ENCODE measurements at places on chromosomes 13 and 19.

DNA sequence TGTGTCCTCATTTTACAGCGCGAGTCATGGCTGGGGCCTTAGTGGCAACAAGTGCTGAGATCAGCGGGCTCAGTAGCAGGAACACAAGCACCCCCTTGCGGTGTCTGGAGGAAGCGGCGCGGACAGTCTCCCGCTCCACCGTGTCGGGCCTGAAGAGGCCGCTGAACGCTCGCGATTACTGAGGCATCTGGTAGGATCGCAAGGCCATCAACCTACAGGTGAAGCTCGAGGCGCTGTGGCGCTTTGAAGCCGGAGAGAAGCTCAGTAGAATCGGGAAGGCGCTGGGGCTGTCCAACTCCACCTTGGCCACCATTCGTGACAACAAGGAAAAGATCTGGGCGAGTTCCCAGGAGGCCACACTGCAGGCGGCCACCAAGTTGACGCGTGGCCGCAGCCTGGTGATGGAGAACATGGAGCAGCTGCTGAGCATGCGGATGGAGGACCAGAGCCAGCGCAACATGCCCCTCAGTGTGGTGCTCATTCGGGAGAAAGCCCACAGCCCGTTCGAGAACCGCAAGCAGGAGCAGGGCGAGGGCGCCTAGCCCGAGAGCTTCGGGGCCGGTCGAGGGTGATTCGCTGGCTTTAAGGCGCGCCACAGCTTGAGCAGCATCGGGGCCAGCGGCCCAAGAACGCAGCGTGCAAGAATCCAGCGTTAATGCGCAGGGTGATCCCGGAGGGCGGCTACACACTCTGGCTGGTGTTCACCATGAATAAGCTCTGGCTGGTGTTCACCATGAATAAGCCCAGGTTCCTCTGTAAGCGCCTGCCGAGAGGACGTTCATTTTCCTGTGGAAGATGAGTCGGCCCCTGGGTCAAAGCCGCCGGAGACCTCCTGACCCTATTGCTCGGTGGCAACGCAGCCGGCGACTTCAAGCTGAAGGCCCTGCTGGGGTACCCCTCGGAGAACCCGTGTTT, 8.3 kb upstream of the MZF1 start:
- peak; percentile 85 for DNase-seq

- DNase-seq = no peak
Measured at GRCh38 chr19:16289594-16289993, 35.0 kb upstream of the KLF2 start.

DNA sequence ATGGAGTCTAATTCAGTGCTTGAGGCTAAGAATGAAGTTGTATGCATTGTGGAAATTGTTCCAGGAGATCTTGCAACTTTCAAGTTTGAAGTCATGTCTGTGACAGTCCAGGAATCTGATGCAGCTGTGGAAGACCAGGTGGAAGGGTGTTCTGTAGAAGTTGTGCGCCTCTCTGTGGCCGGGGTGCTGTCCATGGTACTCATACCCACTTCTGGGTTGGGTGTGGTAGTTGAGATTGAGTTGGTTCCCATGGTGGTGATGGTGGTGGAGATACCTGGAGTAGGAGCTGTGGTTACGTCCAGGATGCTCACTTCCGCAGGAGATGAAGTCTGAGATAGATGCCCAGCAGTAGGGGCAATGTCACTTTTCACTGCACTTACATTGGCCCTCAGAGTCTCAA, 44.3 kb downstream of the MUC16 start:
- DNase-seq = no peak

DNA sequence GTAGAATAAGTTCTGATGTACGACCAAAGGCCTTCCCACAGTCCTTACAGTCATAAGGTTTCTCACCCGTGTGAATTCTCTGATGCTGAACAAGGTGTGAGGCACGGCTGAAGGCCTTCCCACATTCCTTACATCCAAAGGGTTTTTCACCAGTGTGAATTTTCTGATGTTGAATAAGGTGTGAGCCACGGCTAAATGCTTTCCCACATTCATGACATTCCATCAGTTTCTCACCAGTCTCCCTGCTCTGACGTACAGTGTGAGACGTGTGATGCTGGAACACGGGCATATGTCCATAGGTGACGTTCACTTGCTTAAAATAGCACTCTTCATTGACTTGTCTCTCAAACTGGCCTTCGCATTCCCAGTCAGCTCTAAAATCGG, 31.0 kb upstream of the COX7A1 start:
- no peak for DNase-seq

GRCh38 chr19:531009-531752, 379 bp upstream of the CDC34 start:
- peak; percentile 99 for DNase-seq

DNA sequence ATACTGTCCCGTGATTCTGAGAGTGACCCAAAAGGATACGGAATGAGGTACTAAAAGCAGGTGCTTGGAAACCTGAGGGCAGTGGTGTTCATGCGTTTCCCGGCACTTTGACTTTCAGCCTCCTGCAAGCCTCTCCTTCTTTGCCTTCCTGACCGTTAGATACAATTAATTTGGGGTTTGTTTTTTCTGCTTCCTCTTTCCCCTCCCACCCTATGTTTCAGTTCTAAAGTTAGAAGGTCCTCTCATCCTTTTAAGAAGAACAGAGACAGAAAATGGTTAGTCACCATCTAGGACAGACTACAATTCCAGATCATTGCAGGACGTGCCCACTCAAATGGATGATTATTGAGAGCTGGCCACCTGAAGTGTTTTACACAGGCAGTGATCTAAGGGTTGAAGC, 1.8 kb upstream of the LILRB4 start:
- DNase-seq = no peak

GRCh38 chr13:93305886-93306285, 79.3 kb downstream of the GPC6 start:
- DNase-seq = no peak

- DNase-seq = no peak
Measured at GRCh38 chr19:57946316-57946715, 1.2 kb downstream of the ZNF256 start.

DNA sequence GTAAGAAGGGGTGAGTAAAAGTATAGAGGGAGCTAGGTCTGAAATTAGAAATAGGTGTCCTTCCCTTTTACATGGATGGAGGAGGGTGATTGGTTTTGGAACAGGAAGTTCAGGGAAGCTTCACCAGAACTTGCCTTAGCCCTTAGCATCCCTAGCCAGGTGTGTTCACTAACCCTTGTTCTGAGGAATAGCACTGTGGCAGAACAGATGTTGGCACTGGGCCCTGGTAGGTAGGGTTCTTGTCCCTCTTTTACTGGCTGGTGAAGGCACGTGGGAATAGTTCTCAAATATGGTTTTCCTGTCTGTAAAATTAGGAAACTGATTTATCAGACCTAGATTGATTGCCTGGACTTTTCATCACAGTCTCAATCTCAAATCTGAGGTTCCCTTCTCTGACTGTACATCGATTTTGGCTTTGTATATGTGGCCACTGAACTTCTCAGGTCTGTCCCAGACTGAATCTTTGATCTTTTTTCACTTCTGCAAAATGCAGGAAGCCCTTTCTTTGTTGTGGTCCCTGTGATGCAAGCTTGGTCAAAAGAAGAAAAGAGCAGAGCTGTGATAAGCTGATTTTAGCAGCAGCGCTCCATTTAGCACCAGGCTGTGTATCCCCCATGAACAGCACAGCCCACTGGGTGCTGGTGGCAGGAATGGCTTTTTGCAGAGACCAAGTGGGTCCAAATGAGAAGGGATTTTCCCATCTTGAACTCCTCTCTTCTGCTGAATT, 86.2 kb upstream of the HTR2A start:
- no peak for DNase-seq

DNA sequence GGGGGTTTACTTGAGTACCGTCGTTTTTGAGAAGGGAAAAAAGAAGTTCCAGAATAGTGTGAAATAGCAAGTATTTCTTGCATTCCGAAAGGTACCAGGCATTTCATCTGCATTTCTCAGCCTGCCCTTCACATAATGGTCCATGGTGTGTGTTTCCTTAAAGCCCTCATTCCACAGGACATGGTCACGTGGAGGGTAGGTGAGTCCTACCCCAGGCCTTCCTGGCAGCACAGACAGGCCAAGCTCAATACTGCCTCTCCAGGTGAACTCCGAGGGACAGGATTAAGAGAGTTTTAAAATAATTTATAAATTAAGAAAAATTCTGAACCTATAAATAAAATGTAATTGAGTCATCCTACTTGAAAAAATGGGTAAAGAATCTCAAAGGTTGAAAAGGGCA, 64.7 kb downstream of the TNFRSF19 start:
- no peak for DNase-seq

GRCh38 chr13:43929947-43930346, 50.2 kb downstream of the LACC1 start:
- no peak for DNase-seq

GRCh38 chr19:3357271-3357991, 9.0 kb upstream of the NFIC start:
- DNase-seq = no peak

DNA sequence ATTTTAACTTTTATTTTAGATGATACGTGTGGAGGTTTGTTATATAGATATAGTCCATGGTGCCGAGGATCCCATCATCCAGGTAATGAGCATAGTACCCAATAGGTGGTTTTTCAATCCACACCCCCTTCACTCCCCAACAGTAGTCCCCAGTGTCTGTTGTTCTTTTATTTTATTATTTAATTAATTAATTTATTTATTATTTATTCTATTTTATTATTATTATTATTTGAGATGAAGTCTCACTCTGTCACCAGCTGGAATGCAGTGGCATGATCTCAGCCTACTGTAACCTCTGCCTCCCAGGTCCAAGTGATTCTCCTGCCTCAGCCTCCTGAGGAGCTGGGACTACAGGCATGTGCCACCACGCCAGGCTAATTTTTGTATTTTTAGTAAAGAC, 2086.2 kb downstream of the PCDH9 start:
- DNase-seq = no peak

DNA sequence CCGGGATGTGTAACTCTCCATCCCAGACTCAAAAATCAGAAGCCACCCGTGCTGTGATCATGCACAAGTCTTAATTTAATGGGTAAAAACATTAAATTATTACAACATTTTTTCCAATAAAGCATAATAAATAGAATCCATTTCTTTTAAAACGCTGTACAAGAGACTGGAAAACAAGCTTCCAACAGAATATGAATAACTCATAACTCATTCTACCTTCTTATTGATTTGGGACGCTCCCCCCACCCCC, 523 bp upstream of the KRI1 start:
- no peak for DNase-seq

GRCh38 chr13:45542391-45542790, 73.1 kb downstream of the ERICH6B start:
- DNase-seq = no peak

DNA sequence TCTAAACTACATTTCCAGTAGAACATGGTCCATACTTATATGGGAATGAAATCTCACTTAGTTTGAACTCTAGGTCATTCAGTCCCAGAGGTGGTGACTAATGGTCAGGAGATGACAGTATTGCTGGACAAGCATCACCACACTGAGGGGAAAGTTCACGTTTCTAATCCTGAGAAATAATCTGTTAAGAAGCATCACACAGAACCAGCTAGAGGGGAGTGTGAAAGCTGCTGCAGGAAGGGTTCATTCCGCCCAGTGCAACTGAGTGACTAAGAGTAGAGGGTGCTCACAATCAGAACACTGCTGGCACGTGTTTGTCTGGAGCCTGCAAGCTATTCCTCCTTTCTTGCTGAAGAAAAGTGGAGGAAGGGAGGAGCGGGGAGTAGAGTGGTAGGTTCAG, 2.7 kb downstream of the COL4A1 start:
- DNase-seq = no peak

DNA sequence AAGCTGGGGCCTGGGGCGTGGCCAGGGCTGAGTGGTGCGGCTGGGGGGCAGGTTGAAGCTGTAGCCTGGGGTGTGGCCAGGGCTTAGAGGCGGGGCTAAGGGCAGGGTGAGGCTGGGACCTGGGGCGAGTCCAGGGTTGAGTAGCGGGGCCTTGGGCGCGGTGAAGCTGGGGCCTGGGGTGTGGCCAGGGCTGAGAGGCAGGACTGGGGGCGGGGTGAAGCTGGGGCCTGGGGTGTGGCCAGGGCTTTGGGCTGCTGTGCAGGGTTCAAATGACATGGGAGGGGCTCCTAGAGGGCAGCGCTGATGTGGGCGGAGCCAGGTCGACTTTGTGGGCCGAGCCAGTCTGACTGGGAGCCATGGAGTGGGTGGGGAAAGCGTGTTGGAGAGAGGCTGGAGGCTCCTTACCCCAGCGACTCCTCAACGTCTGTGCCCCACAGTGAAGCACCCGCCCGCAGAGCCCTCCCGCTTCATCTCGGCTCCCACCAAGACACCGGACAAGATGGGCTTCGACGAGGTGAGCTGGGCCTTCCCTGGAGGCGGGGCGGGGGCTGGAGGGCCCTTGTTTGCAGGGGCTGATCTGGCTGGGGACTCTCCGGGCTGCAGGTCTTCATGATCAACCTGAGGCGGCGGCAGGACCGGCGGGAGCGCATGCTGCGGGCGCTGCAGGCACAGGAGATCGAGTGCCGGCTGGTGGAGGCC, 21.5 kb downstream of the COLGALT1 start:
- DNase-seq = peak; percentile 42

DNA sequence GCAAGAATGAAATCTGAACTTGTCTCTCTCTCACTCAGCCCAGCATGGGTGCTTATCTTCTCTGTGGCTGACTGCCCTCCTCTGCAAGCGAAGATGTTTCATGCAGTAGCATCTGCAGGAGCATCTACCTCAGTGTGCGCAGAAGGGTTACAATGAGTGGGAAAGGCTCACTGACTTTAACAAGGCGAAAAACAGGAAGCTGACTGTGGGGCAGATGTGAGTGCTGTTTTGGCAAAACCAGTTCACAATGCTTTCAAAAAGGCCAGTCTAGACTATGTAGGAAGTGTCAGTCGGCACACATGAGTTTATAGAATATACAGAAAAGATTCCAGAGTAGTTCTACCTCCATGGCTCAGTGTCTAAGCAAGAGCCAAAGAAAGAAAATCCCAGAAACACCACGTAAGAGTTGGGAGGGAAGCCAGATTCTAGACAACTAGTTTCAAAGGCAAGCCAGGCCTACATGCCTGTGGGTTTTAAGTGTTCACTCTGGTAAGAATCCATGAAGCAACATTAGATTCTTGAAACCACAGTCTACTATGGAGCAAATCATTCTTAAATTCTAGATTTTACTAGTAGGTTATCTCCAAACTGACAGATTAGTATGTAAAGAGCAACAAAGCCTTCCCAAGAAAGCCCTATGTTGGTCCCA, 124.5 kb downstream of the ABCC4 start:
- no peak for DNase-seq

DNA sequence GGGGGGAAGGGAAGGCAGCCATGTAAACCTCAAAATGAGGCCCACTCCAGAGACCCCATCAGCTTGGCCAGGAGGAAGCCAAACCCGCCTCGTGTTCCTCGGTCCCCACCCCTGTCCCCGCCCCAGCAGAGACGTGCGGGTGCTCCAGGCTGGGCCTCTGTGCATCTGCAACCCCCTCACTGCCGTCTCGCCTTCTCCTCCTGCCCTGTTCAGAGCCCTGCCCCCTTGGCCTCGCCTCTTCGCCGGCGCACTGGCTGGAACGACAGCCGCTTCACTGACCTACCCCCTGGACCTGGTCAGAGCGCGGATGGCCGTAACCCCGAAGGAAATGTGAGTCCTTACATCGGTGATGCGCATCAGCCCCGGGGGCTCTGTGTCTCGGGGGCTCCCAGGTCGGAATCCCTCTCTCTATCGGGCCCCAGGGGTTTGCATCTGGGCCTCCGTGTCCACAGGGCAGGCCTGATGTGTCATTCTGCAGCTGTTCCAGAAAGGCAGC, 32.2 kb downstream of the TMEM161A start:
- peak; percentile 39 for DNase-seq

Measured in HEK293T (cell line).